ENCODE measurements at places on chromosomes 4 and X. TPM values are rescaled to one million over a fixed set of nuclear protein-coding genes. Genes with fewer than 3 reads are reported as not detected.

The TENM3 gene
- 106 TPM for total RNA-seq

The GPR119 gene
- not detected for total RNA-seq

The P2RY8 gene
- not detected for total RNA-seq

The MGAT4D gene
- not detected for total RNA-seq

The KLHL13 gene
- total RNA-seq: 5.6 TPM

The GASK1B gene
- 29.1 TPM for total RNA-seq

The TMSB4X gene
- total RNA-seq: 2,167 TPM

The MTMR1 gene
- 34.4 TPM for total RNA-seq

The PRSS48 gene
- not detected for total RNA-seq

The BMPR1B gene
- total RNA-seq: 2.6 TPM

The IL9R gene
- total RNA-seq: not detected

The UCP1 gene
- not detected for total RNA-seq

The GPR82 gene
- not detected for total RNA-seq

The CYLC1 gene
- not detected for total RNA-seq

The RHOXF2B gene
- total RNA-seq: not detected

DNA sequence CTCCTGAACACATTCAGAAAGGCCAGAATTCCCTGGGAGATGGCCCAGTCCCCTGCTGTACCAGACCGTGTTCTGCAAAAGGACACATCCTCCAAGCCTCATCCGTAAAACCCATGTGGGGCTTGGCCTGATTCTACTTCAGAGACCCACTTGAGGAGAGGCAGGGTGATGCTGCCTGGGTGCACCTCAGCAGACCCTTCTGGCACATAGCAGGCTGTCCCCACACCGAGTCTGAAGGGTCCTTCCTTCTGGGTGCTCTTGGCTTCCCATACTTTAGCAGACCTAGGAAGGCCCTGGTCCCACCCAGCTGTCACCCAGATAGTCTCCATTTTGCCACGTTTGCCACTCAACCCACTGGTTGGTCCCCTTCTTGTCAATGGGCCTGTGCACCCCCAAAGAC lies 270.1 kb upstream of the AGTR2 start:
- H3K4me3 ChIP-seq: no peak overlapping the region
- DNase-seq: no peak
- H3K27ac ChIP-seq: no peak overlapping the region

DNA sequence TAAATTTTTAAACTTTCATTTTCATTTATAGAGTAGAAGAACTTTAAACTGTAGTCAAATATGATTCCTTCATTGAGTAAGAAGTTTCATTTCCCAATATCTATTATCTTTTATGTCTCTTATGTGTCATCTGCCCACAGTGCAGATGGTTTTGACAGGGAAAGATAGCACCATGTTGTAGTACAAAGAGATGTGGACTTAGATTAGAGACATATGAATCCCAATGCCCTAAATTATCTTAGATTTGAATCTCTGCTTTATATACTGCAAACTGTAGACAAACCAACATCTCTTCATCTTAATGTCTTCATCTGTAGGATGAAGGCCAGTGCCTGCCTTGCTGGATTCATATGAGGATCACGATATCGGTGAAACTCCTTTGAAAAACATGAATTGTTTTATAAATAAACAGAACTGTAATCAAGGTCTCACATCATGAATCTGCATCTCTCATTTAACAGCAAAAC lies 217.5 kb downstream of the BANK1 start:
- DNase-seq: no peak
- H3K4me1 ChIP-seq: peaks cover 15% of the 10 kb centered on the region
- no peaks in the 10 kb centered on the region for H3K27me3 ChIP-seq
- no peaks in the 10 kb centered on the region for H3K36me3 ChIP-seq

DNA sequence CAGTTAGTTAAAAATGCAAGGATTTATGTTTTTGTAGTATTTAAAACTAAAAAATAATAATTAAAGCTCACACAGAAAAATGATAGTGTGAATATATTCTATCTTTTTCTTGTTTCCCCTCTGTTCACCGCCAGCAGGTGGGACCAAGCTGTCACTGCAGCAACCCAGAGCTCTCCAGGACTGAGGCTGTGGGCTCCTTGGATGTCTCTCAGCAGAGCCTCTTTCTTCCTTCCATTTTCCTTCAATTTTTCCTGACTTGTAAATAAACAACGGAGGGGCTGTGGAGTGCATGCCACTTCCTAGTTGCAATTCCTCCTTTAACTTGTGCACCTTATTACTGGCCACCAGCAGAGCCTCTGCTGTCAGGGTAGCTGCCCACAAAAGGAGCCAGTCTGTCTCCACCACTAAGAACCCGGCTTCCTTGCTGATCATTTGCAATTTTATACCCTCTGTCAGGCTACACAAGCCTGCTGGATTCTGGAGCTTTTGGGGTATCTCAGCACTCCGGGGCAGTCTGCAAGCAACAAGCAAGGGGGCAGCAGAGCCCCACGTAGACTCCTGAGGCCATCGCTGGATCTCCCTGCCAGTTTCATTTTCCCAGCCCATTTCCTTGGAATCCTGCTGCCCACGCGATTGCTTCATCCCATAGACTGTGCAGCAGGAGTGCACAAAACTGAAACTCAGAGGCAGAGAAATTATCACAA lies 1467.4 kb downstream of the C4orf33 start:
- no peaks in the 10 kb centered on the region for H3K27me3 ChIP-seq
- H3K36me3 ChIP-seq: no peaks in the 10 kb centered on the region
- peak overlapping the region; percentile 44 for H3K4me3 ChIP-seq
- H3K27ac ChIP-seq: no peak overlapping the region
- peak; percentile 46 for DNase-seq

GRCh38 chr4:24089851-24090534 lies 200.1 kb upstream of the PPARGC1A start:
- DNase-seq: no peak
- H3K36me3 ChIP-seq: no peaks in the 10 kb centered on the region
- no peaks in the 10 kb centered on the region for H3K27me3 ChIP-seq
- peaks cover 2% of the 10 kb centered on the region for H3K4me1 ChIP-seq
- no peak overlapping the region for H3K4me3 ChIP-seq

- H3K4me1 ChIP-seq: peaks cover 30% of the 10 kb centered on the region
- H3K27ac ChIP-seq: peak overlapping the region; percentile 61
- DNase-seq: no peak
- peaks cover 15% of the 10 kb centered on the region for H3K36me3 ChIP-seq
- H3K27me3 ChIP-seq: no peaks in the 10 kb centered on the region
- no peak overlapping the region for H3K4me3 ChIP-seq
Measured at GRCh38 chr4:141851246-141851891, 215.0 kb downstream of the IL15 start.

- DNase-seq: no peak
- H3K4me3 ChIP-seq: no peak overlapping the region
- H3K4me1 ChIP-seq: no peaks in the 10 kb centered on the region
- peaks cover 2% of the 10 kb centered on the region for H3K27me3 ChIP-seq
Measured at GRCh38 chrX:73262991-73263390, 48.3 kb upstream of the NAP1L2 start.

GRCh38 chr4:4182835-4183568 lies 43.7 kb downstream of the OTOP1 start:
- H3K4me3 ChIP-seq: no peak overlapping the region
- H3K27ac ChIP-seq: no peak overlapping the region
- H3K4me1 ChIP-seq: no peaks in the 10 kb centered on the region

- H3K27ac ChIP-seq: no peak overlapping the region
- H3K4me1 ChIP-seq: no peaks in the 10 kb centered on the region
- H3K36me3 ChIP-seq: no peaks in the 10 kb centered on the region
- DNase-seq: no peak
Measured at GRCh38 chr4:185079271-185079905, 61.1 kb downstream of the HELT start.

- no peaks in the 10 kb centered on the region for H3K4me1 ChIP-seq
- H3K27me3 ChIP-seq: no peaks in the 10 kb centered on the region
- no peak overlapping the region for H3K27ac ChIP-seq
- no peak for DNase-seq
- H3K36me3 ChIP-seq: peaks cover 4% of the 10 kb centered on the region
- H3K4me3 ChIP-seq: no peak overlapping the region
Measured at GRCh38 chr4:78704981-78705683, 71.0 kb upstream of the BMP2K start.

GRCh38 chr4:71453531-71453930 lies 114.7 kb downstream of the SLC4A4 start:
- peaks cover 17% of the 10 kb centered on the region for H3K4me1 ChIP-seq
- H3K27me3 ChIP-seq: no peaks in the 10 kb centered on the region
- no peak overlapping the region for H3K27ac ChIP-seq
- H3K4me3 ChIP-seq: no peak overlapping the region
- no peaks in the 10 kb centered on the region for H3K36me3 ChIP-seq
- no peak for DNase-seq

GRCh38 chrX:114580336-114580735 lies 3.5 kb upstream of the HTR2C start:
- no peaks in the 10 kb centered on the region for H3K36me3 ChIP-seq
- H3K4me1 ChIP-seq: peaks cover 29% of the 10 kb centered on the region
- H3K4me3 ChIP-seq: no peak overlapping the region
- H3K27me3 ChIP-seq: peaks cover 80% of the 10 kb centered on the region

DNA sequence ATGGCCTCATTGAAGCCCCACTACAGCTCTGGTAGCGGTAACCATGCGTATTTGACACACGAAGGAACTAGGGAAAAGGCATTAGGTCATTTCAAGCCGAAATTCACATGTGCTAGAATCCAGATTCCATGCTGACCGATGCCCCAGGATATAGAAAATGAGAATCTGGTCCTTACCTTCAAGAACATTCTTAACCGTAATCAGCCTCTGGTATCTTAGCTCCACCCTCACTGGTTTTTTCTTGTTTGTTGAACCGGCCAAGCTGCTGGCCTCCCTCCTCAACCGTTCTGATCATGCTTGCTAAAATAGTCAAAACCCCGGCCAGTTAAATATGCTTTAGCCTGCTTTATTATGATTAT lies 876 bp downstream of the HPRT1 start:
- peak overlapping the region; percentile 76 for H3K4me3 ChIP-seq
- peaks cover 7% of the 10 kb centered on the region for H3K4me1 ChIP-seq
- no peaks in the 10 kb centered on the region for H3K27me3 ChIP-seq

DNA sequence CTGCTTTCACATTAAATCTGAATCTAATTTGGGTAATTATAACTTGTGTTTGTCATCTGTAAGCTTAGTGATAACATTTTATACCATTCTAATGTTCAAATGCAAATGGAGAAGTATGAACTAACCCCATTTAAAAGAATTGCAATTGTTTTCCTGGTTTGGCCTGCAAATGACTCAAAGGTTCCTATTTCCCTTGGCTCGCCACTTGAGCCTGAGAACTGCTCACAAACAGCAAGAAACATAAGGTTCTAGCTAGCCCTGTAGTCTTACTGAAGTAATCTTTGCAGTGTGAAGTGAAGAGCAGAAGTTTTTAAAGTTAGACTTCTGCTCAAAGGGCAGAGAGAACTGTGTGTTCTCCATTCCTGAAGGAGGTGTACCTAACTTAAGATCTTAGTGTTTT lies 27.2 kb downstream of the UPRT start:
- no peak overlapping the region for H3K4me3 ChIP-seq
- no peak overlapping the region for H3K27ac ChIP-seq
- H3K4me1 ChIP-seq: peaks cover 4% of the 10 kb centered on the region
- peaks cover 9% of the 10 kb centered on the region for H3K36me3 ChIP-seq

GRCh38 chrX:12488220-12488619 lies 303.0 kb upstream of the PRPS2 start:
- H3K4me1 ChIP-seq: no peaks in the 10 kb centered on the region
- H3K27ac ChIP-seq: no peak overlapping the region
- no peaks in the 10 kb centered on the region for H3K36me3 ChIP-seq
- H3K4me3 ChIP-seq: no peak overlapping the region
- H3K27me3 ChIP-seq: no peaks in the 10 kb centered on the region
- no peak for DNase-seq

- H3K4me1 ChIP-seq: peaks cover 11% of the 10 kb centered on the region
- H3K27ac ChIP-seq: peak overlapping the region; percentile 73
- H3K27me3 ChIP-seq: no peaks in the 10 kb centered on the region
- no peak for DNase-seq
Measured at GRCh38 chr4:40769266-40769665, 19.5 kb downstream of the NSUN7 start.

DNA sequence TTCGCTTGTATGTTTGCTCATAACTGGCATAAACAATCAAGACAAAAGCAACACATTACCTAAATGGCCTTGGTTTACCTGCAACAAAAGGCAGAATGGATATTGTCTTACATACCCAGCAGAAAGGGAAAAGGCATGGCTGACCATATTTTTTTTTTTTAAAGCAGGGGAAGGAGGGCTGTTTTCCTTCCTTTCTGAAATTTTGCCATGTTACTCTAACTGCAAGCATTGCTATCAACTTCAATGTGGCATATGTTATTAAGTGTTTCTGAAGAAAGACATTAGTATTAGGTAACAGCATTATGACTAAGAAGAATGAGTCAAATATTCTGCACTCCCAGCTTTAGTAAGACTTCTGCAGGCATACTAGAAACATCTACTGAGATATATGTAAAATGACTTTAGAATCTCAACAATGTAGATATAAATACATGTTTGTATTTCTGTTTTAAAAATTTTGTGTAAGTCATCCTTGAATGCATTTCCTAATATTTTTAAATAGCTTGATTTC lies 512.6 kb upstream of the FAM241A start:
- H3K4me1 ChIP-seq: peaks cover 31% of the 10 kb centered on the region
- H3K27me3 ChIP-seq: no peaks in the 10 kb centered on the region
- H3K27ac ChIP-seq: no peak overlapping the region
- no peak overlapping the region for H3K4me3 ChIP-seq

DNA sequence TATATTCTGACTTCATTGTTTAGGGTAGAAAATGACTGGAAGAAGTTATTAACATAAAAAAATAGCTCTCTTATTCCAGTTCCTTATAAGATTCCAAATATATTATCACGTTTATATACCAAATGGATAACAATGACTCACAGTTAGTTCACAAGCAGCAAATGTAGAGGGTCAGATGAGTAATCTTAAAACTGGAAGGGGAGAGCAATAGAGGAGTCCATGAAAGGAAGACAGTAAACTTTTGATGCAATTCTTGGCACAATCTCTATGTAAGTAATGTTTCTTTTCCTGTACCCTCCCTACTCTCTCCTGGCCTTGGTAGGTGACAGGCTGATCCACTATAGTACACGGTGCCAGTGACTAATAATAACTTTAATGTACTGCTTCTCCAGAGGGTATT lies 259.0 kb upstream of the TRPC5 start:
- H3K27me3 ChIP-seq: no peaks in the 10 kb centered on the region
- no peaks in the 10 kb centered on the region for H3K4me1 ChIP-seq
- H3K36me3 ChIP-seq: no peaks in the 10 kb centered on the region

GRCh38 chr4:37793562-37793961 lies 32.9 kb upstream of the PGM2 start:
- H3K4me1 ChIP-seq: no peaks in the 10 kb centered on the region
- DNase-seq: no peak
- H3K36me3 ChIP-seq: peaks cover 7% of the 10 kb centered on the region
- peaks cover 3% of the 10 kb centered on the region for H3K27me3 ChIP-seq
- no peak overlapping the region for H3K4me3 ChIP-seq

GRCh38 chr4:142044271-142044670 lies 407.9 kb downstream of the IL15 start:
- H3K27ac ChIP-seq: no peak overlapping the region
- no peaks in the 10 kb centered on the region for H3K36me3 ChIP-seq
- DNase-seq: no peak
- H3K27me3 ChIP-seq: no peaks in the 10 kb centered on the region
- H3K4me3 ChIP-seq: no peak overlapping the region

GRCh38 chrX:75045369-75045768 lies 110.7 kb downstream of the ABCB7 start:
- no peak overlapping the region for H3K4me3 ChIP-seq
- H3K36me3 ChIP-seq: peaks cover 13% of the 10 kb centered on the region
